SK-N-SH (cell line): ENCODE measurements at places on chromosomes 7 and 10.

DNA sequence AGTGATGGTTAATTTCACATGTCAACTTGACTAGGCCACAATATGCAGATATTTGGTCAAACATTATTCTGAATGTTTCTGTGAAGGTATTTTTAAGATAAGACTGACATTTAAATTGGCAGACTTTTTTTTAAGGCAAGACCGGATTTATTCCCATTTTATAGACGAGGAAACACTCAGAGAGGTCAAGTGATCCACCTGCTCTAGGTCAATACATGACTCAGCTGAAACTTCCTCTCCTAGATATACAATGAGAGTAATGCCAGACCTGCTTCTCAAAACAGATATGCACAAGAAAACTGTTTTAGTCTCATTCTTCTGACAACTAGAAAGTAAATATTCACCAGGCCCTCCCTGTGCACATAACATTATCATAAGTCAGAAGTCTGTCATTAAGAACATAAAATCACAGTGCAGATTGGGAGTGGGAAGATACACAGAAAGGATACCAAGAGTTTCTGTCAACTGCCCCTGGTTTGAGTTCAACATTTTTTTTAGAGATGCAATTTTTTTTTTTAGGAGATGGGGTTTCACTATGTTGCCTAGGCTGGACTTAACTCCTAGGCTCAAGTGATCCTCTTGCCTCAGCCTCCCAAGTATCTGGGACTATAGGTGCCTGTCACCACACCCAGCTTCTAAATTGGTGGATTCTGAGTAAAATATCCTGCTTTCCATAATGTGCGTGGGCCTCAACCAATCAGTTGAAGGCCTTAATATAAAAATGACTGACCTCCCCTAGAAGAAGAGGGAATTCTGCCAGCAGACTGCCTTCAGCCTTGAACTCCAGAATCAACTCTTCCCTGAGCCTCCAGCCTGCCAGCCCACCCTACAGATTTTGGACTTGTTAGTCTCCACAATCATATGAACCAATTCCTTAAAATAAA is 121.4 kb downstream of the ZFAND4 start:
- DNase-seq = no peak

DNA sequence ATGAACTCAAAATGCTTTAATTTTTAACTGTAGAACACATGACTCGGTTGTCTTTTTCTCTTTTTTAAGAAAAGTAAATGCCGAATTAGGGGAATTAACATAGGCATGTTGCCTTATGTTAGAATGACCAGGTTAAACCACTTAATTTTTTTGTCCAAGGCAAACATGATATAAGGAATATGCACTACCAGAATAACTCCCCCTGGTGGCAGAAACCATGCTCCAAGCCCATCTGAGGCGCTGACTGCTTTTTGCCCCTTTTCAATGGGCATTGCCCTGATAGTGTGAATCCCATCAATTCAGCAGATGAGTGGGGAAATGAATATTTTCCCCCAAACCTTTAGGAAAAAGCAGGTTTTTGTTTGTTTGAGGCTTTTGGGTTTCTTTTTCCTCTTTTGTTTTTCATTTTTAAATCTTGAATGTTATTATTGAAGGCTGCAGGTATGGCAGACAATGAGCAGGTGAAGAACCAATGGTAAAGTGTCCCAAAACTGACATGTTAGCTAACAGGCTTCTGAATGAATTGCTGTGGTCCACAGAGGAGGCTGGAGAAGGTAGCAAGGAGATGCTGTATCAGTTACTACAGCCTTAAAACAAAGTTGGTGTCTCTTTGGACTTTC is 284.3 kb downstream of the SORCS3 start:
- peak; percentile 47 for DNase-seq

DNA sequence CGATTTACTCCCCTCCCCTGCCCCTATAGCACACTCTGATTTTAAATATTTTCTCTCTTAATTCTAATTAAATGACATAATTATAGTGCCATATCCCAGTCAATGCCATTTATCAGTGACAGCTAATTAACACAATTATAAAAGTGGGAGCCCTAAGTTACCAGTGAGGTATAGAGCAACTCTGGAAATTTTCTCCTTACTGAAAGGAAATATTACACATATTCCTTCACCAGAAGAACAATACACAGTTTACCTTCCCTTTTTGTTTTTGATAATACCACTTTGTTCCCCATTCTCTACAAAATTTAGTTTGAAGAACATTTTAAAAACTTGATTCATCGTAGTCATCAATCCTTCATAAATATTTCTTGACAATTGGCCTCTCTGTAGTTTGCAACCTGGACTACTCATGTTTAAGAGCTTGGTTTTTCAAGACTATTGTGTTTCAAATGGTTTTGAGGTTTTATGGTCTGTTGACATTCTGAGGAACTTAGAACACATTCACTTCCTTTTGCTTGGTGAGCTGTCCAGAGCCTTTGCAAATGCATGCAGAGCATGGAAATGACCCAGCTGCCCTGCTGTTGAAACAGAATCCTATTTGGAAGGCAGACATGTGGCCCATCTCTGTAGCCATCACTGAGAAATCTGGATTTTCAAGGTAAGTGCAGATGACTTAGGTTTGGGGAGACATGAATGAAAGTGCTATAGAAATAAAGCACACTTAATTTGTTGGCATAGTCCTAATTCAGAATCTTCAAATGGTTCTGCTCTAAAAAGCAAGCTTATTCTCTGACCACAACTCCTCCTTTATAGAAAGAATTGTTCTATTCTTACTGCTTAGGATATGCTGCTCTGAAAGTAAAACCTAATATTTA is at the start of gene GPR141:
Gene GPR141 (plus strand): TSS at position 521 of the 875 bp plus-strand sequence. CDS start 56,628 bp downstream, outside the sequence.
- no peak for DNase-seq

- peak; percentile 76 for DNase-seq
These were observed 179.6 kb downstream of the SND1 start for GRCh38 chr7:127831318-127832219.

- no peak for DNase-seq
These were observed 24.2 kb downstream of the AGR2 start for GRCh38 chr7:16780596-16780995.
